ENCODE measurements at places on chromosomes 2 and 18.

DNA sequence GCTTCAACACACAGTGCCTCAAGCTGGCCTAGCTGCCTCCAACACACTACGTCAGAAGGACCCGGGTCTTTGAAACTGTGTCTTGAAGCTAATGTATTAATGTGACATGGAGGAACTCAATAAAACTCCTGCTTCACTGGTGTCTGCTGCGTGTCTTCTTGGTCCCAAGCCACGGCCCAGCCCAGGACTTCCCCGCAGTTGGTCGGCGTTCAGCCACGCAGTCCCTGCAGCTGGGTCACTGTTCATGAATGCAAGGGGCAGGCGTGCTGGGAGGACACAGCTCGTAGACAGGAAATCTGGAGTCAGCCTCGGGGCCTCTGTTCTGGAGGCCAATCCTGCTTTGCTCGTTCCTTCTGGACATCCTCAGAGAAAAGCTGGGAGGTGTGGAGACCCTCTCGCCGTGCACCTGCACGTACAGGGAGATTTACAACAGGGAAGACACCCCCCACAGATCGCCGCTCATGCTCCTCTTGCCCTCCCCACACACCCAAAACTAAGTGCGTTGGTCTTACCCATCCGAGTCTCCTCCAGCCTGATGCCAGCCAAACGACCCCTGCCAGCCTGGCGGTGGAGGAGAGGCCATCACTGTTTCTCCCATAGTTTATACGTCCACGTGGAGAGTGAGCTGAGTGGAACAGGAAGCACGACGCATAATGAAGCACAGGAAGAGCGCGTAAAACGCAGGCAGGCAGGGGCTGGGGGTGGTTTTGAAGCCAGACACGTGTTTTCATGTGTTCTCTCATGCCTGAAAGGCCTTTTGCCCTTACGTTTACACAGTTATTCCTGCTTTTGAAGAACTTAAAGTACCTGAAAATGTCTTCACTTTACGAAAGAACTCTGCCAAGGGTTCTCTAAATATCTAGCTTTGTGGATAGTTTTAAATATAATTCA is 39.7 kb downstream of the ADI1 start:
- no peak for DNase-seq

- DNase-seq = no peak
These were observed 276.7 kb upstream of the STON1 start for GRCh38 chr2:48253301-48253700.

DNA sequence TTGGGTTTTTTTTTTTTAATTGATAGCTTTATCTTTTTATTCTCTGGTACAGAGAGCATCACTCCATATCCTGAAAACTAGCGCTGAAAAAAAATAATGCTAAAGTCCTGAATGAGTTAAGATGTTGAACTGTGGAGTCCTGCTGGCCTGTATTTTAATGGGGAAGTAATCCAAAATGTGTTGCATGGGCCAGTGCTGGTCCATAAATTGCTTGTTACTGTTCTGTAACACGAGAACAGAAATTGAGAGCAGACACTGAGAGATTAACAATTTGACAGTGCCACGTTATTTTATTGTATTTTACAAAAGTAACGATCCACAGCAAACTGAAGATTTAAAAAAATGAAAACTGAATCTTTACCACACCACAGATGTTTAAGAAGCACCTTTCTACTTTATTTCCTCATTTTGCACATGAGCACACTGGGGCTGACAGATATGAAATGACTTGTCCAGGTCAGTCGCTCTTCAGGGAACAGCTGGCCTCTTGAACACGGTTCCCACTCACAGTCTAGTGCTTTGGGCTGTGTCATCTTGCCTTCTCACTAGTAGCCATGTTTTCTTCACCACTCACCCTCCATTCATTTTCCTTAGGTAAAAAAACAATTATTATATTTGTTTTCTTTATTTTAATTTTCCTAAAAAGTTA is 35.3 kb downstream of the ZCCHC2 start:
- no peak for DNase-seq

GRCh38 chr18:46324087-46324955 is 220.1 kb downstream of the HAUS1 start:
- no peak for DNase-seq

DNA sequence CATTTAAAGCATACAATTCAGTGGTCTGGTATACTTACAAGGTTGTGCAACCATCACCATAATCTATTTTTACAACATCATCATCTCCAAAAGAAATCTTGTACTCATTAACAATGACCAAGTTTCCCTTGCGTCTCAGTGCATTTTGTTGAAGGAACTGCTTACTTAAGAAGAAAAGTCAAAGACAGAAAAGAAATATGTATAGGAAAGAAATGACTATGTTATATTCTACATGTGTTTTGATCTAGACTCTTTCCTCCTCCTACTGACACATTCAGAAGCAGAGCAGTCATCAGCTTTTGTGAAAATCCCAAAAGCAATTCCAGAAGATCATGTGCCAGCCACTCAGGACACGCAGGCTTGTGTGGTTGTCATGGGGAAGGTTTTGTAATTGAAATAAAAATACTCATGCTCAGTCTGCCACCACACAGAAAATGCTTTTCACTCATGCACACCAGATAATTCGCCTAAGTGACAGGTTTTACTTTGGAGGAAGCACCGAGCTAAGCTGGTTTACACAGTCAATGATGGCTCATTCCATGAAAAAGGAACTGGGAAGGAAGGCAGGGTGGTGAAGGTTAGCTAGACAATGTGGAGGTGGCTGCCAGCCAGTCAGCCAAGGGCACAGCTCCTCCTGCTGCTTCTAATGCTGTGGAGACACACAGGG is 158.5 kb upstream of the REV1 start:
- no peak for DNase-seq

All from Right ventricle myocardium superior (tissue), 1 donor.